CD4-positive, alpha-beta T cell treated with Interleukin-6 at 100 ng/mL for 8 hours (primary cell): ENCODE measurements at places on chromosomes 3 and 15.

DNA sequence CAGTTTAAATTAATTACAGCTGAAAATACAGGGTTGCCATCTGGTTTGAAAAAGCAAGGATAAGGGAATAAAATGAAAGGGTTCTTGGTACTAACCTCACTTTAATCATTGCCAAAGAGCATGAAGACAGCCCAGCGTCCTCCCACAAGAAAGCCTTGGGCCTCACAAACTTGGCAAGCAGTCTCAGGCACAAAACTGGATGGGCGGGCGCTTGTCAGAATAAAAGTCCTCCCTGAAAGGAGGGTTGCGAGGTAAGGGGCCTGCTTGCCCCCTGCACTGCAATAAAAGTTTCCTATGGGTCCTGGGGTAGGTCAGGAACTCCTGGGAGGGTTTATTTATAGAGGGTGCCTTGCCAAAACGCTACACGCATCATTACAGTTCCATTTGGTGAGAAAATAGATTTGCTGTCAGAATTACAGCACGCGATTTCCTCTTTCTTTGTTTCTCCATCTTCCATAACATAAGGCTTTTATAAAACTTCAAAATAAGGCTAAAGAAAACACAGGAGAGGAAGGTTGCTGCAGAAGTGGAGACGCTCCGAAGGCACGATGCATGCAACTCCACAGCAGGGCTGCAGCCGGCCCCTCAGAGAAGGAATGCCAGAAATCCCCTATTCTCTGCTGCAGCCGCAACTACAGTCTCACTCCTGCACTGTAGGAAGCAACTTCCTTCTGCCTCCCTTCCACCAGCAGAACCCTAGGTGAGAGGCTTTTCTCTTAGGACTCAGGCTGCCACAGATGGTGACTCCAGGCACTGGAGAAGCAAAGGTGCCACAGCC lies 61.3 kb downstream of the VGLL4 start:
- no peak for DNase-seq

DNA sequence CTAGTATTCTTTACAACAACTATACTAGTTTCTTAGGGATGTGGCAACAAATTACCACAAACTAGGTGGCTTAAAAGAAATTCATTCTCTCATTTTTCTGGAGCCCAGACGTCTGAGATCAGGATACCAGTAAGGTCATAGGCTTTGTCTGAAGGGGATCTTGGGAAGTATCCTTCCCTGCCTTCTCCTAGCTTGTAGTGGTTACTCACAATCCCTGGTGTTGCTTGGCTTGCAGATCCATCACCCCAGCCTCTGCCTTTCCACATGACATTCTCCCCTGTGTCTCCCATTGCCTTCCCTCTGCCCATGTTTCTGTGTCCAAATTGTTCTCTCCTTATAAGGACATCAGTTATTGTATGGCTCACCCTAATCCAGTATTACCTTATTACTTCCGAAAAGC lies 24.3 kb upstream of the CLDN1 start:
- no peak for DNase-seq

GRCh38 chr3:145869958-145870357 lies 291.0 kb downstream of the PLOD2 start:
- DNase-seq: no peak

DNA sequence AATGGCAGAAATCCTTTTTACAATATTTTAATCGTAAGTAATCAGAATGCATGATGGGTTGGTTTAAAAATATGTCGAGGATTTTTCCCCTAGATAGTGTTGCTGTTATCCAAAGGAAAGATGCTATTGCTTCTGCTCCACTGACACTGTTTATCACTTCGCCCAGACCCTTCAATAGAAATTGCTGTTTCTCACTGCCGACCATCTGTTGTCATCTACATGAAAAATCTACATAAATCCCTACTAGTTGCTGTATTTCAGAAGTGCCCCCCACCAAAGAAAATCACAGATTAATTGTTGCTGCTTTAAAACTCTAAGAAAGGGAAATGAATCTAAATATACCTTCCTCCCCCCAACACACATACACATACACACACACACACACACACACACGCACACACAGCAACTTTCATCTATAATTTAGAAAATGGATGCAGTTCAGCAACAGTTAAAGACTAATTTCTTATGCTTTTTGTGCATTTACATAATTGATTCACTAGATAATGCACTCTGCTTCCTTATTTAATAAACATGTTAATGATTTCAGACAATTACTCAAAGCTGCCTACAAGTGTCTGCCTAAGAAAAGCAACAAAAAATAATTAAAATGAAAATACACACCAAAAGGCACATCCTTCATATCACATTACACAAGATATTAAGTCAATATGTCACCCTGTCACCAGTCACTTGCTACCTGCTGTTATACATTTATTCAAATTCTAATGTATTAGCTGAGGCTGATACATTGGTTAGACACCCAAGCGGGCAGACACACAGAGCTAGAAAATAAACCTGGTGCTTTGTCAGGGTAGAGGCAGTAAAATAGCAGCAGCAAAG lies 82.8 kb downstream of the RORA start:
- no peak for DNase-seq

- no peak for DNase-seq
These were observed 18.4 kb upstream of the ABTB1 start for GRCh38 chr3:127654374-127654773.

DNA sequence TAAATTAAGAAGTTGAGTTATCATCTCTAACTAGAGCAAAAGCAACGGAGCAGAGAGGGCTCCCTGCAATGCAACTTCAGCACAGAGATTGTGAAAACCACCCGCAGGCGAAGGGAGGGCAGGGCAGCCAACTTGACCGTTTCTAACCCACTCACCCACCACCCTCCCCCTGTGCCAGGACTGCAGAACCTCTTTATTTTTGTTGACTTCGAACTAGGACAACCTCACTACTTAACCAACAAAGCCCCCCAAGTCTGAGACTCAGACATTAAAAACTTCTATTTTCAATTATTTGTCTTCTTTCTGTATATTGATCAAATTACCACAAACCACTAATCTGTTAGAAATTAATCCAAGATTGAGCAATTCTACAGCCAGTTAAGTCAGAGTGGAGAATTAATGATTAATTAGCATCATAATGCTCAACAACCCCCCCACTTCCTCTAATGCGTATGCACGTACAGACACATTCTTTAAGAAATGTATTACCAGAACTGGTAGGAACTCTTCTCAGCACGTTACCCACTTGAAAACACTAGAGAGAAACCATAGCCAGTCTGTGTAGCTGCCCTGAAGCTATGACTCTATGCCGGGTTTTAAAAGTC lies 2.0 kb downstream of the MGLL start:
- no peak for DNase-seq

DNA sequence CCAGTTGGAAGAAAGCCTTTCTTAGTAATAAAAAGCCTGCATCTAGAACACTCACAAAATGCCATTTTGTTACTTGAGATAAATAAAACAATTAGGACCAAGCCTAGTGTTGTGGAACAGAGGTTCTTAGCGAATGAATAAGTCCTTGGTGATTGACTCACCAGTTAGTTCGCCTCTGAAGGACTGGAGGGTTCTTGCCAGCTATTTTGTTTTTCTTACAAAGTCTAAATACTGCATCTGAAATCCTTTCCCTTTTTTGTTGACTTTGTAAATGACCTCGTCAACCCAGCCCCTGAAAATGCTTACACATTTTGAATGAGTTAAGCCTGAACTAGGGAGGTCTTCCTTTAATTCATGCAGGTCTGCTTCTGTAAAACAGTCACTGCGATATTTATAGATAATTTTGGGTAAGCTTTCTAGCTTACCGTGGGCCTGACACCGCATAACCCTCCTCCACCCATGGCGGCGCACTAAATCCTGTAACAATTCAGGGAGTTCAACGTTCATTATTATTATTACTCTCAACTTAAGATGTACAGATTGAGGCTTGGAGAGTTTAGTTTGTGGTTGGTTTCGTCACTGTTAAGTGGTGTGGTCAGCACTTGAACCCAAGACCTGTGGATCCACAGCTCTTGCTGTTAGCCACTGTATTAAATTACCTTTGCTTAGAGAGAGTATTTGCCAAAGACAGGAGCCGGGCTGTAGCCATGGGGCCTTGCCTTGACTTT lies 45.0 kb upstream of the SACM1L start:
- no peak for DNase-seq

- DNase-seq: no peak
These were observed 244.4 kb upstream of the GOLGA6L4 start for GRCh38 chr15:83991163-83991562.

DNA sequence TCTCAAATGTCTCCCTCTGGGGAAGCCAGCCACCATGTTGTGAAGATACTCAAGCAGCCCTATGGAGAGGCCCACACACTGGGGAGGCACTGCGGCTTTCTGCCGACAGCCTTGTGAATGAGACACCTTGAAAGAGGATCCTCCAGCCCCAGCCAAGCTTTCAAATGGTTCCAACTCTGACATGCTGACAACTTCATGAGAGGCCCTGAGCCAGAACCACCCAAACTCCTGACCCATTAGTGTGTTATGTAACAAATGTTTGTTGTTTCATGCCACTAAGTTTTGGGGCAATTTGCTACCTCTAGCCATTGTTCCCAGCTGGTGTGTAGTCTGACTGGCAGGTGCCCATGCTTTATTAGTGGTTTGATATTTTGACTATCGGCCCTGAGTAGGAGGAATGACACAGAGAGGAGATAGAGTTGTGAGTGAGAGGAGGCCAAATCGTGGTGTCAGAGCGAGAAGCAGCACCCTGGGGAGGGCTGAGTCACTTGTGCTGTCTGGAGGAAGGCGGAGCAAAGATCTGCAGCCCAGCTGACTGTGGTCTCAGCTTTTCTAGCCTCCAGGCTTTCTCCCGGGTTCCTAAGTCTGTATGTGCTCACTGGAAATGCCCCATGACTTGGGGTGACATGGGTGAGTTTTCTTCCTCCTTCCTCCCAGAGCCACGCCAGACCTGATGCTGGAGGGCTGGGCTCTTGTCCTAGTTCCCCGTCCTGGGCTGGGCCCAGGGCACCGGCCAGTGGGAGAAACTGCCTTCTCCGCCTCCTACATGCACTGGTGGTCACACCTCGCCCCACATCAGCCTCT lies 56.7 kb upstream of the BLM start:
- peak; percentile 52 for DNase-seq

DNA sequence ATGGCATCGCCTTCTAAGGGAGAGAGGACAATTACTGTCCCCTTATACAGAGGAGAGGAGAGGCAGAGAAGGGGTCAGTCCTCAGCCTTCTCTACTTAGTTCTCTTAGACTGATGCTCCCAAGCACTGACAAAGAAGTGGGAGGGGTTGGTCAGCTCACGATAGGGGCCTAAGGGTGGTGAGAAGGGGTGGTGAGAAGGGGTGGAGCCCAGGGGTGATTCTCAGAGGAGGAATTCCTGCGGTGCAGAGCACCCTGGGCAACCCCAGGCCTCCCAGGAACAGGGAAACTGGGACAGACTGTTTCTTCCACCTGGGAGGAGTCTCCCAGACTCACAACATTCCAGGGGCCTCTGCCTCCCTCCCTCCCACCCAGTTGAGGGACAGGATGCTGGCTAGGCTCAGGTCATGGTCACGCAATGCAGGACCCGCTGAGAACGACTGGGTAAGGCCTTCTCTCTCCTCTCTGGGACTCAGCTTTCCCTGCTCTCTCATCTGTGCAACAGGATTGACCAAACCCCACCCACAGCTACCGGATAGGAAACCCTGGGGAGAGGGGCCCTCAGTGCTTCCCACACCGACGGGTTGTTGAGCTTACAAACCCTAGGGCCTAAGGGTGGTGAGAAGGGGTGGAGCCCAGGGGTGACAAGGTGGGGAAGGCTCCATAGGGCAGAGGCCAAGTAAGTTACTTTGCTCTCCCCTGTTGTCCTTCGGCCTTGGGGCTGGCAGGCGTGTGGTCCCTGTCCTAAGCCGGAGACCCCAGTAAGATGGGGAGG lies 1.5 kb downstream of the TPRA1 start:
- no peak for DNase-seq
